ENCODE measurements at places on chromosomes 13 and 19. TPM values are rescaled to one million over a fixed set of nuclear protein-coding genes. Genes with fewer than 3 reads are reported as not detected.

- H3K27me3 ChIP-seq, result no peaks in the 10 kb centered on the region
- no peak overlapping the region for H3K27ac ChIP-seq
- no peaks in the 10 kb centered on the region for H3K4me1 ChIP-seq
- H3K36me3 ChIP-seq, result no peaks in the 10 kb centered on the region
Observed at GRCh38 chr13:96248996-96249395, 159.1 kb downstream of the HS6ST3 start.

HSPBP1 gene
- total RNA-seq, result 21.0 TPM

CRX gene
- not detected for total RNA-seq

GRCh38 chr19:6499052-6499790, 2.9 kb downstream of the TUBB4A start:
- H3K27me3 ChIP-seq, result peaks cover 23% of the 10 kb centered on the region
- no peaks in the 10 kb centered on the region for H3K4me1 ChIP-seq
- no peak overlapping the region for H3K4me3 ChIP-seq
- DNase-seq, result no peak
- H3K36me3 ChIP-seq, result no peaks in the 10 kb centered on the region

- H3K27me3 ChIP-seq, result peaks cover 2% of the 10 kb centered on the region
- no peaks in the 10 kb centered on the region for H3K4me1 ChIP-seq
- H3K27ac ChIP-seq, result no peak overlapping the region
- no peaks in the 10 kb centered on the region for H3K36me3 ChIP-seq
- no peak for DNase-seq
Observed at GRCh38 chr13:46160065-46160464, 21.9 kb downstream of the LCP1 start.

- no peak overlapping the region for H3K4me3 ChIP-seq
- H3K27me3 ChIP-seq, result no peaks in the 10 kb centered on the region
- no peaks in the 10 kb centered on the region for H3K4me1 ChIP-seq
- no peak for DNase-seq
- no peaks in the 10 kb centered on the region for H3K36me3 ChIP-seq
Observed at GRCh38 chr13:69820180-69820579, 287.4 kb upstream of the ATXN8OS start.

DNA sequence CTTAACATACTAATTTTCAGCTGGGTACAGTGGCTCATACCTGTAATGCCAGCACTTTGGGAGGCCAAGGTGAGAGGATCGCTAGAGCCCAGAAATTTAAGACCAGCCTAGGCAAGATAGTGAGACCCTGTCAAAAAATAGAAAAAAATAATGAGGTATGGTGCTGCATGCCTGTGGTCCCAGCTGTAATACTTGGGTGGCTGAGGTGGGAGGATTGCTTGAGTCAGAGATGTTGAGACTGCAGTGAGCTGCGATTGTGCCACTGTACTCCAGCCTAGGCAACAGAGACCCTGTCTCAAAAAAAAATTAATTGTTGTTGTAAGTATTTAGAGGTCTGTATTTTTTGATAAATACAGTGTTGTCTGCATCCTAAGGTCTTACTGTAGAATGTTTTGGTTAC, 66.8 kb downstream of the FNDC3A start:
- H3K27ac ChIP-seq, result no peak overlapping the region
- no peaks in the 10 kb centered on the region for H3K27me3 ChIP-seq
- peaks cover 3% of the 10 kb centered on the region for H3K36me3 ChIP-seq
- DNase-seq, result peak; percentile 58
- no peaks in the 10 kb centered on the region for H3K4me1 ChIP-seq

SIGLEC12 gene
- not detected for total RNA-seq

- no peaks in the 10 kb centered on the region for H3K36me3 ChIP-seq
- no peak overlapping the region for H3K27ac ChIP-seq
- no peak overlapping the region for H3K4me3 ChIP-seq
- H3K27me3 ChIP-seq, result peaks cover 24% of the 10 kb centered on the region
- H3K4me1 ChIP-seq, result peaks cover 8% of the 10 kb centered on the region
- DNase-seq, result no peak
Observed at GRCh38 chr13:110811008-110811720, 97.7 kb downstream of the ING1 start.

- H3K27ac ChIP-seq, result peak overlapping the region; percentile 92
- H3K27me3 ChIP-seq, result no peaks in the 10 kb centered on the region
- DNase-seq, result peak; percentile 75
- H3K4me1 ChIP-seq, result peaks cover 23% of the 10 kb centered on the region
- H3K4me3 ChIP-seq, result peak overlapping the region; percentile 49
Observed at GRCh38 chr19:18291590-18292461, 10.4 kb upstream of the JUND start.
